ENCODE measurements at places on chromosomes 16 and 17.

- DNase-seq: no peak
These were observed 795.7 kb upstream of the SOX9 start for GRCh38 chr17:71325117-71325516.

- DNase-seq: no peak
These were observed 19.2 kb downstream of the PLXDC1 start for GRCh38 chr17:39132192-39132610.

DNA sequence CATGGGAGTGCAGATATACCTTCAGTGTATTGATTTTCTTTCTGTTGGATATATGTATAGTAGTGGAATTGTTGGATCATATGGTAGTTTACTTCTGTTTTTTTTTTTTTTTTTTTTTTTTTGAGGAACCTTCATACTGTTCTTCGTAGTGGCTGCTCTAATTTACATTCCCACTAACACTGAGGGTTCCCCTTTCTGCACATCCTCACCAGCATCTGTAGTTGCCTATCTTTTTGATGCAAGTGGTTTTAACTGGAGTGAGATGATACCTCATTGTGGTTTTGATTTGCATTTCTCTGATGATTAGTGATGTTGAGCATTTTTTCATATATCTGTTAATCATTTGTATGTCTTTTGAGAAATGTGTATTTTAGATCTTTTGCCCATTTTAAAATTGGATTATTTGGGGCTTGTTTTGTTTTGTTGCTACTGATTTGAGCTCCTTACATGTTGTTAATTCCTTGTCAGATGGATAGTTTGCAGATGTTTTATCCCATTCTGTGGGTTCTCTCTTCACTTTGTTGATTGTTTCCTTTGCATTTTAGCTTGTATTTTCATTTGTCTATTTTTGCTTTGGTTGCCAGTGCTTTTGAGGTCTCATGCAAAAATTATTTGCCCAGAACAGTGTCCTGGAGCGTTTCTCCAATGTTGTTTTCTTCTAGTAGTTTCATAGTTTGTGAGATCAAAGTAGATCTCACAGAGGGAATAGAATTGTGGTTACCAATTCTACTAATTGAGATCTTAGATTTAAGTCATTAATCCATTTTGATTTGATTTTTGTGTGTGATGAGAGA is 25.0 kb upstream of the BCAS3 start:
- DNase-seq: no peak

DNA sequence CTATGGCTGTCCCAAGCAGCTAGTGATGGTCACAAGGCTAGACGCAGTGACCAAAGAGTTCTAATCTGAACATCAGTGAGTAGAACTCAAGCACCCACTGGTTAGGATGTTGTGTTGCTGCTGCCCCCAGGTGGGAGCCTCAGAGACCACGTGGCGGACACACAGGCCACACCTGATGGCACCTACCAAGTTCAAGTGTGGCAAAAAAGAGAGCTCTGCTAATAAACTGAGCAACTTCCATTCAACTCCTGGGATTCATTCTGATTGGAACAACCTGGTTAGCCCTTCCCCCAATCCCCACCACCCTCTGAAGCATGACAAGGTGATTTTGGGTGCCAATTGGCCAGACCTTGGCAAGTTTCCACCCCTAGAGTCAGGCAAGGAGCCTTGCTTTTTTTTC is 3.5 kb upstream of the LCMT1 start:
- DNase-seq: peak; percentile 46

DNA sequence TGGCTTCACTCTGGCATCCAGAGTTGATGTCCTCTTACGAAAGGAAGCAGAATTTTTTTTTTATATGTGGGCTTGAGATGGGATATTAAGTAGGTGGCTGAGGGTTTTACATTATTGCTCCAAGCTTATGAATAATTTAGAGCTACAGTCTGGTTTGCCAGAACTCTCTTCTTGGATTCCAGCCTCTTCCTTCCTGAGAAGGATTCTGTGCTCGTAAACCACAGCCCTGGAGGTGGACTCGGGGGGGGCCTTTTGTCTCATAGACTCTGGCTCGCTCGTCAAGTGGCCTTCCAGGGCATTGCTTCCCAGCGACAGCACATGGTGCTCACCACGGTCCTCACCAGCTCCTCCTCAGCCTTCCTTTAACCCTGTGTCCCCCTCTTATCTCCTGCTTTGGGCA is 43.2 kb downstream of the TMEM11 start:
- DNase-seq: no peak

DNA sequence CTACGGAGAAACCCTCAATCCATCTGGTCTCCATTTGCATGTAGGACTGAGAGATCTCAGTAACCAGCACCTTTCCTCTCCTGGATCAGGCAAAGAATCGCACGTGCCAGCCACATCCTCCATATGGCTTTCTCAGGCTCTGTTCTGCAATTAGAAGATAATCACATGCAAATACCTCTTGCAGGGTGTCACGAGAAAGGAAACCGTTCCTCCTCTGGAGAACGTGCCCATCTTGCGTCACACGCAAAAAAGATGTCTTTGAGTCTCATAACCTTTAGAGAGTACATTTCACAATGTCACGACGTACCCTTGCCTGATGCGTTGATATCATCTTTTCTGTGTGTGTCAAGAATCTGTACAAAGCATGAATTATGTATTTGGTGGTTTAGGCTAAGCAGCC is 36.2 kb upstream of the DNAH17 start:
- no peak for DNase-seq

DNA sequence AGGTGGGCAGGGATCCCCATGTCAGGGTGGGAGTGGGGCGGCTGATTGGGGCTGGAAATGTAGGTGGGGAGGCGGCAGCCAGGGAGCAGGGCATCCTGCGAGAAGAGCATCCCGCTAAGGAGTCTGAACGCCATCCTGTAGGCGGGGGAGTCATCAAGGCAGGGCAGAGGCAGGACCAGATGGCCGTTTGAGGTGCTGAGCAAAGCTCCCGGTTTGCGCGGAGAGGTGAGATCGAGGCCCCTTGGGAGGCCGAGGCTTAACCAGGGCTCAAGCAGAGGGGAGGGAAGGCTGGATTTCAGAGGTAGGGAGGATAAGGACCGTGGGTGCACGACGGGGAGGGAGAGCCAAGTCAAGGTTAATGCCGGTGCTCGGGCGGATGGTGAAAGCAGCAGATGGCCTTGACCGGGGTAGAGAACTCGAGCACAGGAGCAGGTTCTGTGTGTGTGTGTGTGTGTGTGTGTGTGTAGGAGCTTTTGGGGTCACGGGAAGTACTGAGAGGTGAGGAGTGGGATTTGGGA is 472 bp upstream of the NME2 start:
- no peak for DNase-seq

GRCh38 chr16:56675685-56676210 is 6.1 kb downstream of the MT1H start:
- peak; percentile 65 for DNase-seq

DNA sequence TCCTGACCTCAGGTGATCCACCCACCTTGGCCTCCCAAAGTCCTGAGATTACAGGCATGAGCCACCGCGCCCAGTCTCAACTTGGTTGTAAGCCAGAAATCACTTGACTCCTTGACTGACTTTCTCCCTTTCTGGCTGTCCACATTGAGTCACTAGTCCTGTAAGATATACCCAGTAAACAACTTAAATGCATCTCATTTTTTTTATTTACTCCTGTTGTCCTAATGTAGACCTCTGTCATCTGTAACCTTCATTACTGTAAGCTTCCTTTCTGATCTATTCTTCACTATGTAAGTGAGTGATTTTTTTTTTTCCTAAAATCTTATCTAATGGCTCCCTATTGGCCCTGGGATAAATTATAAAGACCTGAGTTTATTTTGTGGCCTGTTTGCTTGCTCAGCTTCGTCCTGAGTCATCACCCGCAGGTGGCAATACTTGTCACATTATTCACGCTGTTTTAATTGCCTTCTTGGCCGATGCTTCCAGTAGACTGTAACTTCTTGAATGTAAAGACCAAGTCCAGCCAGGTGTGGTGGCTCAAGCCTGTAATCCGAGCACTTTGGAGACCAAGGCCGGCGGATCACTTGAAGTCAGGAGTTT is 41.0 kb downstream of the PAFAH1B1 start:
- DNase-seq: no peak

DNA sequence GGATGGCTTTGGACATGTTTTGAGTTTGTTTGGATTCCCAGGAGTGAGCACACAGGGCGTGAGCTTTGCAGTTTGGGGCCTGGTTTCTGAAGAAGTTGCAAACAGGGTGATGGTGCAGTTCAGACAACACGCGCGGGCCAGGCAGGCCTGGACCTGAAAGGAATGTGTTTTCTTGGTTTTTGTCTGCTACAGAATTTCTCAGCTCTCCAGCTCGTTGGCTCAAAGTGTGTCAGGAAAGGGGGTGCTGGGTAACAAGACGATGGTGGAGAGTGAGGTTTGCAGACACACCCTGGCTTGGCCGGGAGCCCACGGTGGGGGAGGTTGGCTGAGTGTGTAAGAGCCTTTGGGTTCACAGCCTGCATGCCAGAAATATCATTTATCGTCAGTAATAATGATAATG is 82.3 kb downstream of the CMIP start:
- DNase-seq: no peak

DNA sequence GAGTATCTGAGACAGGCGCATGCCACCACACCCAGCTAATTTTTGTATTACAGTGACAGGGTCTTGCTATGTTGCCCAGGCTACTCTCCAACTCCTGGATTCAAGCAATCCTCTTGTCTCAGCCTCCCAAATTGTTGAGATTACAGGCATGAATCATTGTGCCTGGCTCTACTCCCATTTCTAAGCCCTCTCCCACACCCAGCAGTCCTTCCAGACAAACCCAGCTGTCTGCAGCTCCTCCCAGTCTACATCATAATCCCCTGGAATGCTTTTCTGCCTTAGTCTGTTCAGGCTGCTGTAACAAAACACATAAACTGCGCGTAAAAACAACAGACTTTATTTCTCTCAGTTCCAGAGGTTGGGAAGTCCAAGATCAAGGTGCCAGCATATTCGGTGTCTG is 144.5 kb downstream of the GRIN2A start:
- DNase-seq: no peak

DNA sequence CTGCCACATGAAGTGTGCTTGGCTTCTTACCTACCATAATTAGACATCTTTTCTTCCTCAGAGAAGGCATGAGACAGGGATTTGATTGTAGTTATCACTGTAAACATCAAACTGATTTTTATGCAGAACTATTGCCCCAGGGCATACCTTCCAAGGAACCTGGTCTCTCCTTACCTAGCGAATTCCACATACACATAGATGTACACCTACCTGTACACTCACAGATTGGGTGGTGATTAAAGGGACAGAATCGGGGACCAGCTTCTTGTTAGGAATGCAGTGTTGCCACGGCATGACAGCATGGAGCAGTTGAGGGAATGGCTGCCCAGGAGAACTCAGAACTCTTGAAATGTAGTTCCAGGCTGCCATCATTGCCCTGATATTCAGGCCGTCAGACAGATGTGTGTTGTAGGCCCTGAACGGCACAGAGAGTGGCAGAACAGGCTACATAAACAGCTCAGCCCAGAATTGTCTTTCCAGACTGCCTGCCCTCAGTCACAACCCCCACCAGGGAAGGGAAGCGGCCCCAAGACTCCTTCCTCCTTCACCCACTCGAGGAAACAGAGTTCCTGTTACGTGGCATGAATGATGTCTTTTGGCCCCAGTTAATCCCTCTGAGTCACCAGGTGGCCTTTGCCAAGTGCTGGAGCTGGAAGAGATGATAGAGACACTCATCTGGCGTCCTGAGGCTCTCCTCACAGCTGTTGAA is 17.8 kb upstream of the NAGLU start:
- no peak for DNase-seq

DNA sequence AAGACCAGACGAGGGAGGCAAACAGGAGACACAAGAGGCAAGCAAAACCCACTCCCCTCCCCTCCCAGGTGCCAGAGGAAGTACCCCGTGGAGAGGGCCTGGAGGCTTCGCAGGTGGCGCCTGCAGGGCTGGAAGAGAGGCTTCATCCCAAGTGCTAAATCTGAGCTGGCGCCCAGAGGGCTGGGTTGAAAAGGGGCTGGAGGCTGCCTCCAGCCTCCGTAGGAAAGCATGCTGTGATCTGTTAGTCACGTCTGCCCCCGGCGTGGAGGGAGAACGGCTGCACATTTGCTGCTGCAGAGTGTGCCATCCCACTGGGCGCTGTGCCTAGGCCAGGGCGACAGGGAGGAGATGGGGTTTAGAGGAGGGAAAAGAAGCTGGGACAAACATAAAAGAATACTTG is 16.9 kb downstream of the RPH3AL start:
- DNase-seq: no peak

DNA sequence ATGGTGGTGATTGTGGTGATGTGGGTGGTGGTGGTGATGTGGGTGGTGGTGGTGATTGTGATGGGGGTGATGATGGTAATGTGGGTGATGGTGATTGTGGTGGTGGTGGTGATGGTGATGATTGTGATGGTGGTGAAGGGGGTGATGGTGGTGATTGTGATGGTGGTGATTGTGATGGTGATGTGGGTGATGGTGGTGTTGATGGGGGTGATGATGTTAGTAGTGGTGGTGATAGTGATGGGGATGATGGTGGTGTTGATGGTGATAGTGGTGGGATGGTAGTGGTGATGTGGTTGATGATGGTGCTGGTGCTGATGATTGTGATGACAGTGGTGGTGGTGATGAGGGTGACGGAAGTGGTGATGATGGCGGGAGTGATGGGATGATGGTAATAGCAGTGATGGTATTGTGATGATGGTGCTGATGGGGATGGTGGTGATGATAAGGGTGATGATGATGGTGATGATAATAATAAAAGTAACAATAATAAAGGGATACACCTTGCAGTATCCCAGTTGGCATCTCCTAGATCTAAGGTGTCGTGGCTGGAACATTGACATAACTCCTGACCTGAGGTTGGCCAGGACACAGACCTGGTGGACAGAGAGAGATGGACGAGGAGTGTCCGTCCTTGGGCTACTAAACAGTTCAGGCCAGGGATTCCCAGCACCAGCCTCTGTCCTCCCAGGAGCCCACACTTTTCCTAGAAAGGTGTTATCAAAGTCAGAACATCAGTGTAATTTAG is 344.5 kb downstream of the SEC14L1 start:
- no peak for DNase-seq

GRCh38 chr17:79019632-79020584 is 4.1 kb upstream of the C1QTNF1 start:
- DNase-seq: peak; percentile 54

DNA sequence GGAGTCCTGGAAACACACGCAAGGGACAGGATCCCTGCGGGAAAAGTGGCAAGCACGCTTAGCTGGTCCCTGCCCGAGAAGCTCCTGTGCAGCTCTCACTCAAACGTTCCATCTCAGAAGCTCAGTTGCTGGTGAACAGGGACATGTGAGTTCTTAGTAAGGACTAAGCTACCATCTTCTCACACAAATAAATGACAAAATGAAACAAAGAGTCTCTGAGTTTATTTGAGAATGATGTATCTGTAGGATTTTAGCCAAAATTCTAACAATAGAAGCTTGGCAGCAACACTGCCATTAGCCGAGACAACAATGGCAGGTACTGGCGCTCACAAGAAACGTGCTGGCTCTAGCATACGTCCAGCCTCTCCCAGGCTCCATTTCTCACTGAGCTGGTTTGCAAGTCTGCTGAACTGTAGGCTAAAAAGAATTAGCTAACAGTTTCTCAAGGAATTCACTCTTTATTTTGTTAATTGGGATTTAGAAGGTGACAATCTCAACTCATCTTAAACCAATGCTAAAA is 90.2 kb downstream of the VPS53 start:
- DNase-seq: no peak

GRCh38 chr17:67111327-67111726 is 67.0 kb downstream of the CACNG1 start:
- DNase-seq: no peak

Data from stimulated activated naive CD8-positive, alpha-beta T cell treated with anti-CD3 and anti-CD28 coated beads, Interleukin-15, amount 100 ng/mL, for 72 hours (primary cell).